ENCODE measurements at places on chromosomes 6 and 20. TPM values are rescaled to one million over a fixed set of nuclear protein-coding genes. Genes with fewer than 3 reads are reported as not detected.

The KIF25 gene
- polyA plus RNA-seq = 0.37 TPM

- peak; percentile 99 for DNase-seq
These were observed at the start of gene HLA-E for GRCh38 chr6:30489081-30490025. TSS of gene HLA-E (plus strand) at chr6:30489509. CDS start at chr6:30489532, 23 bp downstream.

DNA sequence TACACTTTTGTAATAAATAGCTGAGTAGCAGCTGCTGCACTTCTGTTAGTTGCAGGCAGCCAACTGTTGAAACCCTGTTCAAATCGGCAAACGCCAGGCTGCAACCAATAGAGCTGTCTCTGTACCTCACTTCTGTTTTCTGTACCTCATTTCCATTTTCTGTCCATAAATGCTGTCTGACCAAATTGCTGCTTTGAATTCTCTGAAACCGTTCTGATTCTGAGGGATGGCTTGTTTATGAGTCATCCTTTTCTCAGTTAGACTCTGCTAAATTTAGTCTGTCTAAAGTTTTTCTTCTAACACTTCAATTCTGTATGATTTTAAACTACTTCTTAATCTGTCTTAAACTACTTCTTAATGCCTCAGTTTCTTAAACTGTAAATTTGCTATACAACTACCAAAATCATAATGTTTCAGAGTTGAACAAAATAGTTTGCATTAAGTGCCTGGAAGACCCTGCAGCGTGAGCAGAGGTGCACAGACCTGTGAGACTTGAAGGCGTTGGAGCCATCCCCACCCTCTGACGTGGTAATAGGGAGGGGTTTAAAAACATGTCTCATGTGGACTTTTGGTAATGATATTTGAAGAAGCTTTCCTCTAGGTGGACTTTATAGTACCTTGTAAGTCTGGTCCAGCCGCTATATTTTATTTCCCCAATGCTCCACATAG, 9.6 kb downstream of the BTNL2 start:
- DNase-seq = no peak

DNA sequence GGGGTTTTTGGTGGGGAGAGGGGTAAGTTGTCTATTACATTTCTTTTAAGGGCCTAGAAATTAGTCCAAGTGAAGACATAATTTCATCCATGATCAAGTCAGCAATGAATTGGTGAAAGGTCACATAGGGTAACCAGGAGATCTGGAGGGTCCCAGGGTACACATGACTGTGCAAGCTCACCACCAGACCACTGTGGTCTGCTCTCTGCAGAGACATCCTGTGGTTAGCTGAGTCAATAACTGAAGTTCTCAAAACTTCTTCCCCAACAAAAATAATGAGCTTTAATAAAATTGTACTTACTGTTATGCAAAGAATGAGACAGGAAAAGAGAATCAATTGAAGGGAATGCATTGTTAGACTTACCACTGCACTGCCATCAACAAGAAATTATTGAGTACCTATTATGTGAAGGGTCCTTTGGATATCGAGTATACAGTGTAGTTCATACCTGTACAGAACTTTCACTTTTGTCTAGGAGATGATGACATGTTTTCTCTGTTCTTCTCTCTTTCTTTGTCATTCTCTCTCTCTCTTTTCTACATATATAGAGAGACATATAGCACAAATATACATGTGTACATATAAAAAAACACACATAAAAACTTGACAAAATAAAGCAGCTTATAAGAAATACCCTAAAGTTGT, 209.8 kb downstream of the GJA1 start:
- DNase-seq = no peak

DNA sequence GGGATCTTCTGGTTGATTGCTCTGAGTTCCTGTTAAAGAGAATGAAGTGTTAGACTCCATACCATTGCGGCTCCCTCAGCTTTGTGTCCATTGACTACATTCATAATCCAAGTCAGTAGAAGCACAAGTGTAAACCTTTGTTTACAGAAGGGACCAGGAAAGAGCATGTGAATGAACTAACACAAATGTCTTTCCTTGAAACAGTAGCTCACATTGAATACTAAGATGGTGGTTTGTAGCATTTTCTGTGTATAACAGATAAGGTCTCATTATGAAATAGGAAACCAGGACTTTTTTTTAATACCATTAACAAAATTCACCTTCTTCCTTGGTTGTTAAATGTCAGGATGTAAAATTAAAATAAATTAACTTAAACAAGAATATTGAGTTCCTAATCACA, 8.4 kb downstream of the STXBP5 start:
- DNase-seq = no peak

The OPRL1 gene
- 1.1 TPM for polyA plus RNA-seq

GRCh38 chr6:115753446-115753845, 307.2 kb downstream of the FRK start:
- DNase-seq = no peak

The EYS gene
- 0.66 TPM for polyA plus RNA-seq

DNA sequence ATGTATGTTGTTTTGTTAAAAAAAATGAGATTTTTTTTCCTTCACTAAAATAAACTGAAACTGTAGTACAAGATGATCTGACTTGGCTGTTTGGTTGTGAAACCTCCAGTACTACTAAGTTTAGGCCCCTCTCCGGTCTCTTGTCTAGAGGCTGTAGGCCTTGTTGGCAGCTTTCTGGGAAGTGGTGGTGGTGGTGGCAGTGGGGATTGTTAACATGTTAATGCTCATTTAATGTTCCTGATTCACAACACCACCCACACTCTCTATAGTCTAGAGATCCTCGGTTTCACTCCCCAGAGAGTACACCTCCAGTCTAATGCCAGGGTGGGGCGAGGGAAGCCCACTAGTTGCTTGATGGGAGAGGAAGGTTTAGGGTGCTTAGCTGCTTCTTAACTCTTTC, 24.1 kb downstream of the STK4 start:
- no peak for DNase-seq

GRCh38 chr6:118859517-118860064, 34.4 kb upstream of the ASF1A start:
- no peak for DNase-seq

The SLC24A3 gene
- 30.1 TPM for polyA plus RNA-seq

DNA sequence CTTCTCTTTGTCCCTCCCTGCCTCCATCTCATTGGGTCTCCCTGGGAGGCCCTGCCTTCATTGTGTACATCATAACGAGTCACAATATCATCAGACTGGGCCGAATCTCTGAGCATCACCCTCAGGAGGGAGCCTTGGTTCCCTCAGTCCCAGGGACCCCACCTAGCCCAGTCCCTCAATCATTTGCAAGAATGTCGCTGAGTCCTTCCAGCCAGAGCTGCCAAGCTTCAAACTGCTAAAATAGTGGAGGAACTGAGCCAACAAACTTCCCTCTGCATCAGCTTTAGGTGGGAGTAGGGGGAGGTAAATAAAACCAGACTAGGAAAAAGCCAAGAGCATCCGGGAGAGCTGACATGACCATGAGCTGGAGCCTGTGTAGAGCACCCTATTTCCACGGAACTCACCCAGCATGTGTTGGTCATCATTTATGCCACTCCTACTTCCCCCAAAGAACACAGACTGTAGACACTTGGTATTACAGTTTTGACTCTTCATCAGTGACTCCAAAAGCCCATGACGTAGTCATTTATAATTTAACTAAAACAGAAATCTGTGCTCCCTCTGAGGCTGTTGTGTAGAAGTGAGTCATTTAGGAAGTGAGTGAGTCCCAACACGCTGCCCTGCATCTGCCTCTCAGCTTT, 28.8 kb upstream of the IL17A start:
- no peak for DNase-seq
